ENCODE measurements at places on chromosomes 5 and 9.

DNA sequence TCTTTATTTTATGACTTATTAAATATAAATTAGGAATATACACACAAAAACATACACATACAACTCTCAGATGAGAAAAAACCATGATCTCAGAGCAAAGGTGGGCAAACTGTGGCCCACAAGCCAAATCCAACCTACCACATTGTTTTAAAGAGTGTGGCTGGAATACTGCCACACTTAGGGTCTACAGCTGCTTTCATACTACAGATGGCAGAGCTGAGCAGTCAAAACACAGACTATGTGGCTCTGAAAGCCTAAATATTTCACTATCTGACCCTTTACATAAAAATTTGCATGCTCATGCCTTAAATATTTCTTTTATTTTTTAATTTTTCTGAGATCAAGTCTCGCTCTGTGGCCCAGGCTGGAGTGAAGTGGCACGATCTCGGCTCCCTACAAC lies 28.3 kb downstream of the LEAP2 start:
- DNase-seq, result no peak

- peak; percentile 83 for DNase-seq
Observed at GRCh38 chr5:124745928-124746915, at the start of gene ZNF608. Gene ZNF608, minus strand, starts transcription at chr5:124746639. Its CDS starts 1,650 bp downstream, at chr5:124744989.

DNA sequence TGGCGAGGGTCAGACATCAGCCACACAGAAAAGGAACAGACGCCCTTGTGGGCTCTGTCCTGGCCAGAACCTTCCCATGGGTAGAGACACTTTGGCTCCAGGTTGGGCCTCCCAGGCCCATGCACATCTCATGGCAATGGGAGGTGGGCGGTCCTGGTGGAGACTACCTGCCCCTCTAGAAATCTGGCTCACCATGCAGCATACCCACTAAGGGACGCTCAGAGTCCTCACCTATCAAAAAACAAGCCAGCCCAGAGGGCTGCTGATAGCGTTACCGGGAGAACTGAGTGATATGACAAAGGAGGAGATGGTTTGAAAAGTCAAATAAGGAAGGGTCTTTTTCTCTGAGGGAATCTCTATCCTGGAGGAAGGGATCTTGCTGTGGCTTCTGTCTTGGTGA lies 62.1 kb downstream of the C5orf15 start:
- no peak for DNase-seq

GRCh38 chr5:149144637-149145036 lies 3.3 kb downstream of the ABLIM3 start:
- no peak for DNase-seq

DNA sequence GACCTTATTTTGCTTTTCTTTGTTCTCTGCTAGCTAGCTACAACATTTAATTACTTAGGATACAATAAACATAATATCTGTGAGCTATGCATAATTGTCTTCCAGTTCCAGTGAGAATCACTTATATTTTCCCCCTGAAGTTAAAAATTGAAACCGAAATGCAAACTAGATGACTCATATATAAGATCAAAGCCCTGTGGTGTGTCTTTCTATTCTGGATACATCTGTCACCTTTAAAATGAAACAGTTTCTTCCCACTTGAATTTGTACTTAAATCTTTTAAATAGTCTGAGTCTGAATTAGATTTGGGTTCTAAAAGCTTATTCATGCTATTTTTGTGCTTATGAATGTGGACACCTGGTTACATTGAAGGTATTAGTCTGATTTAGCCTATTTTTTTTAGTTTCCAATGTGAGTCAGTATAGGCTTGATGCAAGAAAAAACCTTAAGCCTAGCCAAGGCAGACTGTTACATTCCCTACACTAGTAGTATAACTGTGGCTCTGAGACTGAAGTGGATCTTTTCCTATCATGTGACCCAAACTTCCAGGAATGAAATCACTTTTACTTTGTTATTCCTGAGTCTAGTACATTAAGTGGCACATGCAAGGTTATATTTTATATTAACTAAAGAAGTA lies 703.5 kb upstream of the RGMB start:
- no peak for DNase-seq

- no peak for DNase-seq
Observed at GRCh38 chr5:32153723-32154122, 20.4 kb downstream of the GOLPH3 start.

DNA sequence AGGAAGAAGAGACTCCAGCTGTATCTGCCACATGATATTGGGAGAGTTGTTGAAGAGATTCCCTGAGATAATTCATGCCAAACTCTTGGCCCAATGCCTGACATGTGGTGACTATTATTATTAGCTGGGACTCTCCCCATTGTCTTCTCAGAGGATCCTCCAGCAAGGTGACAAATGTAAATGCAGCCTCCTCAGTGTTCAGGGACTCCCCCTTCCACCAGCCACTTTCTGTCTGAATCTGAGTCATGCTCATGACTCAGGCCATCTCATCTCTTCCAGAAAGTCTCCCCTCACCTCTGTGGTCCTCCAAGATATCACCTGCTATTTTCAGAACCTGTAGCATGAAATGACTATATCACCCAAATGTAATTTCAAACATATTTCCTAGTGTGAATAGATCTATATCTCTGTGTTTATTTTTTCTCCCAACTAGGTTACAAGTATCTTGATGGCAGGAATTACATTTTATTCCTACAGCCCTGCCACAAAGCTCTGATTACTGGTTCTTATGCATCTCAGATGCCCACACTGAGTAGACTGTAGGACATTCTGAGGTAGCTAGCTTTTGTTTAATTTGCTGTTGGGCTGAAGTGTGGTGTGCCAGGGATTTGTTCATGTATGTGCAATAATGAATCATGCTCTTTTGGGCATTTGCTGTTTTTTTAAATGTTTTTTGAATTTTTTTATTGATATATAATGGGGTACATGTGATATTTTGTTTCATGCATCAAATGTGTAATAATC lies 126.6 kb upstream of the IL12B start:
- DNase-seq, result peak; percentile 76

- DNase-seq, result no peak
Observed at GRCh38 chr5:159838551-159839222, 77.6 kb upstream of the ADRA1B start.

- no peak for DNase-seq
Observed at GRCh38 chr9:90446200-90446948, 196.2 kb downstream of the DIRAS2 start.

DNA sequence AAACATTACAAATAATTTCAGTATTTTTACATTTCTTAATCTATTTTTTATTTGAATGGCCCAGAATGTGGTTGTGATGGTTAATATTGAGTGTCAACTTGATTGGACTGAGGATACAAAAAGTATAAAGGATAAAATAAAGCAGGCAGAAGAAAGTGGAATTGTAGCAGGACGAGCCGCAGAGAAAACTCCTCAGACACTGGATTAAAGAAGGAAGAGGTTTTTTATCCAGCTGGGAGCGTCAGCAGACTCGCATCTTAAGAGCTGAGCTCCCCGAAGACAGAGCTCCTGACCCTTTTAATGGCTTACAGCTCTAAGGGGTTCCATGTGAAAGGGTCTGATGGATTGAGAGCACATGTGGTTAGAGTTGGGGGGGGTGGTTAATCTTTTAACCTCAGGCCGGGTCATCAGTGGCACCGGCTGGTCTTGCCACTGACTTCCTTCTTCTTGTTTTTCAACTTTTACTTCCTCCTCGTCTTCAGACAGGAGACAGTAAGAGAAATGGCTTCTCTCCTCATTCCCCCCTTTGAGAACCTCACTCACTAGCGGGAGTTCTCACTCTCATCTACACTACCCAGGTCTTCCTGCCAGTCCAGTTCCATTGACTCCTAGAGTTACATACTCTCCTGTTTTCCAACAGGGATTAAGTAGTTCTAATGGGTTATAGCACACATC lies 80.0 kb downstream of the TMEM161B start:
- DNase-seq, result no peak

DNA sequence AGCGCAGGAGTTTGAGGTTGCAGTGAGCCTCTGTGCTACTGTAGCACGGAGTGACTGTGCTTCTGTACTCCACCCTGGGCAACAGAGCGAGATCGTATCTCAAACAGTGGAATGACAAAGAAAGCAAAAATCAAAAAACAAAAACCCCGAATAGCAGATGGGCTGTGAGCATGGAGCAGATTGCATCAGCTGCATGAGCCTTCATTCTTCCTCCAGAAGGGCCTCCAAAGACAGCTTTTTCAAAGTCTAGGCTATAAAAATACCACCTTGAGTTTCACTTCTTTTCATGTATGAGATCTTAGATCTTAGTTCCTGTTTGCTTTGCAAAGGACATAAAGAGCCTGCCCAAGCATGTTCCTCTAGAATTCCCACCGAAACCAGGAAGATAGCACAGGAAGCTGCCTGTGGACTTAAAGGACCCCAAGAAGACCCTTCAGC lies 15.0 kb upstream of the HSPB3 start:
- no peak for DNase-seq

DNA sequence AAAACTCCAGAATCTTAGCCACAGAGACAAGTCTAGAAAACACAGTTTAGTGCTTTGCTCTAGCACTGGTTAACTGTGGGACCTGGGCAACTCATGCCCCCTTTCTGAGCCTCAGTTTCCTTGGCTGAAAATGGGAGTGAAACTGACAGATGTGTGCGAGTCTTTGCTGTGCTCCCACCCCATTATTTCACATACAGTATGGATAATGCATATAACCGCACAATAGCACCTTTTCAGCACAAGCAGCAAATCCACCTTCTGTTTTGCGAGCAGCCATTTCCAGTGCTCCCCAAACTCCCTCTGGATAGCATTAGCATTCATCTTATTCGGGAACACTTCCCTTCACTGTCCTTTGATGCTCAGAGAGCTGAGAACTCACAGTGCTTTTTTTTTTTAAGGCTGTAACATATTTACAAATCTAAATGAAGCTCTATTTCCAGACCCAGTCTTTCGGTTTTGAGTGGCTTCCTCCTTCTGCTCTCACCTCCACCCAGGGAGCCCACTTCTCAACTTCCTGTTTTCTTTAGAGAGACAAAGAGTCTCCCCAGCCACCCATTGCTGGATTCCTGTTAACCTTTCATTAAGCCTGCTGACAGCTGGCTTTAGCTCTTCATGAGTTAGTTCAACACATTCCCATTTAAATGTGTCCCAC lies 49.2 kb downstream of the TIMD4 start:
- DNase-seq, result no peak

DNA sequence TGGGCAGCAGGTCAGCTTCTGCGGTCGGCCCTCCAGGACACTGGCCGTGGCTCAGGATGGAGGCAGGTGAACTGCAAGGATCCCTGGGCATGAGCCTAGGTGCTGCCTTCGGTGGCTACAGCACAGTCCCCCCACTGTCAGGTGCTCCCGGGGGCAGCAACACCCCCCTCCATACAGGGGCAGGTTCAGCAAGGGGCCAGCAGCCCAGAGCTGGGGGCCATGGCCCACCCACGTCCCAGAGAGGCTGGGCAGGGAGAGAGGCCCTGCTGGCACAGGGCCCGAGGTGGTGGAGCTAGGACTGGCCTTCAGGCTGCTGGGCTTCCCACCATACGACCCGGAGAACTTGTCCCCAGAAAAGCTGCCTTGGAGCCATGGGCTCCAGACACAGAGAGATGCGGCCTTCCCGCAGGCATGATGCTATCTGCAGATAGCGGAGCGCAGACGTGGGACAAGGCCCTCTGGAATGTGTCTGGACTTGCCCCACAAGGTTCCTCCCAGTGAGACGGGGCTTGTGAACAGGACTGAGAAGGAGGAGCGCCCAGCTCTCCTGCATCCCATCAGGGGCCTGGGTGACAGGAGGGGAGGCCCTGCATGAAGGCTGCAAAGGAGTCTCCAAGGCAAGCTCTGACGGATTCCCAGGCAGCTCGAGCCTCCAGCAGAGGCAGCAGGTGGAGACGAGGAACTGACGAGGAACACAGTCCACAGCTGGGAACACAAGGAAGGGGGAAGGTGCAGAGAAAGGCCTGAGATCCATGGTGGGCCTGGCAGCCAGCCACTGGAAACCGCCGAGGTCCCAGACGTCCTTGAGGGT lies 111.1 kb downstream of the VAV2 start:
- DNase-seq, result no peak

DNA sequence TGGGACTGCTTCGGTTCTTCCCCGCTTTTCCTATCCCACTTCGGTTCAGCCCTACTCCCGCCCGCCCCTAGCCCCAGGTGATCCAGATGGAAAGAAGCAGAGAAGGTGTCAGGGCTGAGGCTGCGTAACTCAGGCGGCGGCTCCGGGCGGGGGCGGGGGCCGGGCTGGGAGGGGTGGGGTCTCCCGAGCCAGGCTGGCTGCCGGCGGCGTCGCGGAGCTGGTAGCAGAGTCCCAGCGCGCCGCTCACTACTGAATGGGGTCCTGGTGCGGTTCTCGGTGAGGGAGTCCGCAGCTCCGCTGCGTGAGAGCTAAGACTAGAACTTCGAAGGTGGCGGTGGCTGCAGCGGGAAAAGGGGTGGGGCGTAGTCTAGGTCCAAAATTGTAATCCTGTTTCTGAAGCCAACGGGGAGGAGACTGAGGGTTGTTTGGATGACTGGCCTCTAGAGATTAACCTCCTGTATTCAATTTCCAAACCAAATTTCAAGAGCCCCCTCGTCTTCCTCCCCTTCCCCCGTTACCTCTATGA lies 1.4 kb downstream of the PRR16 start:
- DNase-seq, result no peak

GRCh38 chr9:95265960-95266359 lies 51.5 kb downstream of the FANCC start:
- DNase-seq, result no peak

DNA sequence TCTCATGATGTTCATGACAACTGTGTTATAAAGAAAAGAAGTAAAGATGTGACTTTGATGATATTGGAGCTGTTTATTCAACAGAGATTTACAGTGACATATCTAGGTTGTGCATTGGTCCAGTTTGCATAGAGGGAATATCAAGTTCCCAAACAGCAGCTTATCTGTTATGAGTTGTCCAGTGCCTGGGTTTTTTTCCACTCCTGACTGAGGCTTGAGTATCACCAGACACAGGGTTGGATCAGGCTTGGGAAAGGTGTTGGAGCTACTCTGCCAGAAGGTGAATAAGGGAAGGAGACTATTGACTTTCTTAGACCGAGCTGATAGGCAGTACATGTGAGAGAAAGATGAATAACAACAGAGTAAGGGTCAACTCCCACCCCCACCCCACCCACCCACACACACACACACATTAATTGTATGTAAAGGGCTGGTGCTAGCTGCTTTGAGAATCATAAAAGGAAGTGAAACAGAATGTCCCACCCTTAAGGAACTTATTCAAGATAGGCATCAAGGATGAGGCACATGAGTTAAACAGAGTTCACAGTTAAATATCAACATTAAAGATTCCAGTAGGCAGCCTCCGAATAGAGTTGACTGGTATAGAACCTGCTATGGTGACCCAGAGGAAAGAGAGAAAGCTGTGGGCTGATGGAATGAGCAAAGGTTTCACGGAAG lies 33.0 kb upstream of the RASGRF2 start:
- DNase-seq, result no peak

DNA sequence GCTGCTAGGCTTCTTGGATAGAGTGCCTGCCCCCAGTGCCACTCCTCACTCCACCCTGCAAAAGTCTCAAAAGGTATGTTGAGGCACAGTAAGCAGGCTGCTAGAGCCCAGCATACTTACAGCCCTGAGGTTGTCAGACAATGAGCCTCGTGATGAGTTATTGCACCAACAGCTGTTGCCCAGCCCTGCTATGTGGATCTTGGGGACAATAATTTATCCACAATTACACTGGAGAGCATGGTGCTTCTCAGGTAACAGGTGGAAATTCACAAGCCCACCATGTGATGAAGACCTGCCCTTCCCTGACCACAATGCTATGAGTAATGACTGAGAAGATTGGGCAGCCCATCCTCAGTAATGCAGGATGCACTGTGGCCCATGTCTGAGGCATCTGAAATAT lies 36.5 kb downstream of the KCNIP1 start:
- no peak for DNase-seq

- DNase-seq, result no peak
Observed at GRCh38 chr9:100720922-100721321, 143.0 kb downstream of the CAVIN4 start.

- DNase-seq, result peak; percentile 41
Observed at GRCh38 chr5:8827696-8828095, 718.2 kb downstream of the SEMA5A start.
